Activated CD4-positive, alpha-beta T cell treated with anti-CD3 and anti-CD28 coated beads, Interleukin-10, Interleukin-2, amounts not matched to agents 100 ng/mL and 50 ng/mL, durations not matched to agents 16 hours and 8 hours (primary cell): ENCODE measurements at places on chromosomes 6 and 20.
A peak's percentile ranks its signal among the peaks of the same experiment; 100 is the strongest.

DNA sequence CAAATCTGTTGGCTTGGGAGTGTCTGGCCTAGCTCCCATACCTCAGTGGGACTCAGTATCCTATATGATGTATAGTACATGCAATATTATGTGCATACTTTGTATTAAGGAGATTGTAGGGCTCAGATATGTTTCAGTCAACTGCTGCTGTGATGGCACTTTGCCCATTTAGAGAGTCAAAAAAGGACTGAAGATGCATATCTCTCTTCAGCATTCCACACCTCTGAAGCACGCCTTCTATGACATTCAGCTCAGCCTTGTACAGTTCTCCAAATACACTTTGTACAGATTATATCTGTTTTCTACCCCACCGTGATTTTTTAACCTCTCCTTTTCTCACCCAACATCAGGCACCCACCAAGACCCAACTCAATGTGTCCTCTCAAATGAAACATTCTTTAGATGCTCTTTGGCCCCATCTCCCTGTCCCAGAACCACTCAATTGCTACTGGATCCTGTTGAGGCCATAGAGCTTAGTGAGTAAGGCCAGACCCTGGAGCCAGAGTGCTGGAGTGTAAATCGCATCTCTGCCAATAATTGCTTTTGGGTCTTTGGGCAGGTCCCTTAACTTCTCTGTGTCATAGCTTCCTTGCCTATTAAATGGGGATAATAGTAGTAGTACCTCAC, 15.6 kb downstream of the ENPP1 start:
- DNase-seq, result no peak

- DNase-seq, result no peak
These were observed 100.8 kb downstream of the MTFR2 start for GRCh38 chr6:136149311-136149710.

DNA sequence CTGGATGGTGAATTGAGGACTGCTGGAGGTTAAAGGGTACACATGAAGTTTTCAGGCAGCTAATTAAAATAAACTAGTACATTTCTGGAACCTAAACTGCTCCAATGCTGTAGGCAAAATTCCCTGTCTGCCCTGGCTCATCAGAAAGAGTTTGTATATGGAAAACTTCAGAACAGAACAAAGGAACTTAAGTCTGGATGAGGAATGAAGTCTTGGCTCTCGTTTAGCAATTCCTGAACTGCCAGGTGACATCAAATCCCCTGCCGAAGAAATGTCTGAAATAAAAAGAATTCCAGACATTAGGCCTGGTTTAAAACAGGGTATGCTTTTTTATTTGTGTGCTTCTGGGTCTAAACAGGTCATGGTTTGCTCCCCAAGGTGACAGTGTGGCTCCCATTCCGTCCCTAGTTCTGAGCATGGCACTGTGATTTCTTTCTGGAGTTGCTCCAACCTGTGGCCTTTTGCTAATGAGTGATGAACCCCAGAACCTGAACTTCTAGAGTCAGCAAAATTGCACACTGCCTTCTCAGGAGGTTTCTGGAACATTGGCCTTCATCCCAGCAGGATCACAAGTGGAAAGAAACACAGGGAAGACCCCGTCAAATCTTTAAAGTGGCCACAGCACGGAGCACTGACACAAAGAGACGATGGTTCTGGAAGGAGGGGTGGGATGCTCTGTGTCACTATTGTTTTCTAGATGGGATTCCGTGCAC, 129.4 kb upstream of the NAA20 start:
- no peak for DNase-seq

GRCh38 chr6:105514306-105514705, 111.4 kb upstream of the PREP start:
- no peak for DNase-seq

DNA sequence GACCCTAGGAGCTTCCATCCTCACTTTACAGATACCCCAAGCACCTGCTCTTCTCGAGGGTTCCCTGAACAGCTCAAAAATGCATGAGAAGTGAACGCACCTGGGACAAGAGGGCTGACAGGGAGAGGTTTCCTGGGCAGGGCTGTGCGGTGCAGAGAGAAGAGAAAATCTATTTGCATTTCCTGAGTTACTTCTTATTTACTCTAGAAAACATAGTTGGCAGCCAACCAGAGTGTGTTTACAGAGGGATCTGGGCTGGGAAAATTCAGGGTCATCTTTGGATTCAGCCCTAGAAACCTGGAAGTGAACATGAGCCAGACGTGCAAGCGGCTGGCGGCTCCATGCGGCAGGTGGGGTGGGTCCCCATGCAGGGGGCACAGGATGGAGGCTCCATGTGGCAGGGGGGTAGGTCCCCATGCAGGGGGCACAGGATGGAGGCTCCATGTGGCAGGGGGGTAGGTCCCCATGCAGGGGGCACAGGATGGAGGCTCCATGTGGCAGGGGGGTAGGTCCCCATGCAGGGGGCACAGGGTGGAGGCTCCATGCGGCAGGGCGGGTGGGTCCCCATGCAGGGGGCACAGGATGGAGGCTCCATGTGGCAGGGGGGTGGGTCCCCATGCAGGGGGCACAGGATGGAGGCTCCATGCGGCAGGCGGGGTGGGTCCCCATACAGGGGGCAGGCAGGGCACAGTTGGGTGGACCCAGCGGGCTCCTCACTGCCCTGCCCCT, 342.0 kb downstream of the TAF4 start:
- no peak for DNase-seq

DNA sequence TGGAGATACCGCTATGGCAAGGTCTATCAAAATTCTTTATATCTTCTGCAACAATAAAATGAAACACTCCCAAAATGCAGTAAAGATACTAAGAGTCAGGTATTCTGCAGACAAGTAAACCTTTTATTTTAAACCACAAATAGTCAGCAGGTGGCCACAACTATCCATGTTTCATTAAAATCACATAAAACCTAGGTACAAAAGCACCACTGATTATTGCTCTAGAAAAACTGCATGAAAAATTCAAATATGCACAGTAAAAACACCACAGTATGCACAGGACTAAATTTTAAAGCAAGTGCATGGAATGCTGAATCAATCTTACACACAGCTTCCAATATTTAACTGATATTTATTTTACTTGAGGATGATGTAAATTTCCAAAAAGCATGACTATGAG, 33.3 kb downstream of the HMGN3 start:
- DNase-seq, result no peak

DNA sequence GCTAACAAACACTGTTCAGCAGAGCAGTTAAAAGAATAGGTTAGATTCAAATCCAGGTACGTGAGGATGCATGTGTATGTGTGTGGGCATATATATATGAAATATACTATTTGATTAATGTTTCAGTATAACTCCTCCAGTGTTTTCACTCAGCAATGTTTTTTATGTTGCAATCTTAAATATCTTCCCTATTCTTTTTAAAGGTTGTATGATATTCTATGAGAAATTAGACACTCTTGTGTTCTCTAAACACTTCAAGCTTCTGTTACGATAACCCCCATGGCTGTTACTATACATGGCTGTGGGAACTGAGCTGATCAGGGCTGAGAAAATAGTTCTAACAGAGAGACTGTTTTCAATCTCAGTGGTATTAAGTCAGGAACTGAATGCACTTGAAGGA, 421.0 kb downstream of the CBLN4 start:
- no peak for DNase-seq

GRCh38 chr6:6176127-6176526, 144.3 kb downstream of the F13A1 start:
- no peak for DNase-seq

- DNase-seq, result no peak
These were observed 51.0 kb downstream of the KCNK5 start for GRCh38 chr6:39178235-39178634.

- peak; percentile 56 for DNase-seq
These were observed 428.7 kb upstream of the SOX4 start for GRCh38 chr6:21164768-21165326.

- no peak for DNase-seq
These were observed 384.3 kb downstream of the CDC5L start for GRCh38 chr6:44771647-44772415.

- no peak for DNase-seq
These were observed 393.6 kb downstream of the BTBD3 start for GRCh38 chr20:12311094-12311865.

GRCh38 chr6:42441697-42442081, 10.0 kb downstream of the TRERF1 start:
- DNase-seq, result peak; percentile 57

DNA sequence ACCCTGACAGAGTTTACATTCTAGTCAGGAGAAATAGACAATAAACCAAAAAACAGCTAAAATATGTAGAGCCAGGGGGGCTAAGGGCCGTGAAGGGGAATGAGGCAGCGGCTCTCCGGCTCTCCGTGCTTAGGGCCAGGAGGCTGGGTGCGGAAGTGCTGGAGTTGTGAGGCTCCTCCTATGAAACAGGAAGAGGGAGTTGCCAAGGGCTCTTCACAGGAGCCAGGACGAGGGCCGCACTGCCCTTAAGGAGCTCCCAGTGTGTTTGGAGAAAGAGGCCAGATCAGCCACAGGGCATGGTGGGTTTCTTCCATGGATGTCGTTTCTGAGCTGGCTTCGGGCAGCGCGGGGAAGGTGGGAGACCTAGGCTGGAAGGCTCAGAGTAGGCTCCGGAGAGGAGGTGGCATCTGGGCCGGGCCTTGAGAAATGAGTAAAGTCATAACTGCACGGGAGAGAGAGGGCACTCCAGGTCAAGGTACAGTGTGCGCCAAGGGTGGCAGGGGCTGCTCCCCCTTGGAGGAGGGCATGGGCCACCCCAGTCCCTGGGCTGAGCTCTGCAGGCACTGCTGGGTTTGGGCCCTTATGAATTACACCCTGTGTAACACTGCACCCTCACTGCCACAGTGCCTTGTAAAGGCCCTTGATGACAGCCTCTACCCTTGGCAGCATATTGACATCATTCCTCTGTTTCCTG, 20.8 kb upstream of the MLN start:
- DNase-seq, result no peak

- DNase-seq, result no peak
These were observed 114.3 kb upstream of the CD93 start for GRCh38 chr20:23200413-23200812.

DNA sequence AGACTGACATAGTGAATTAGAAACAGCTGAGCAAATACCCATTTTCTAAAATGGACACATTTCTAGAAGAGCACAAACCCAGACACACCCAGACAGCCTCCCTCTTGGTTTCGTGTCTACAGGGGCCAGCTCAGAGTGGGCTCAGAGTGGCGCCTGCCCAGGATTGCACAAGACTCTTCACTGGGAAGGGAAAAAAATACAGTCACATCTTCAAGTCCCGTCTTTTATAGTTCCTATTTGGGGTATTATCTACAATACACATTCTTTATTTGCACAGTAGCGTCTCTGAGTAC, 246.1 kb upstream of the AFDN start:
- no peak for DNase-seq

- DNase-seq, result no peak
These were observed 96.9 kb downstream of the PHACTR3 start for GRCh38 chr20:59701236-59701635.

DNA sequence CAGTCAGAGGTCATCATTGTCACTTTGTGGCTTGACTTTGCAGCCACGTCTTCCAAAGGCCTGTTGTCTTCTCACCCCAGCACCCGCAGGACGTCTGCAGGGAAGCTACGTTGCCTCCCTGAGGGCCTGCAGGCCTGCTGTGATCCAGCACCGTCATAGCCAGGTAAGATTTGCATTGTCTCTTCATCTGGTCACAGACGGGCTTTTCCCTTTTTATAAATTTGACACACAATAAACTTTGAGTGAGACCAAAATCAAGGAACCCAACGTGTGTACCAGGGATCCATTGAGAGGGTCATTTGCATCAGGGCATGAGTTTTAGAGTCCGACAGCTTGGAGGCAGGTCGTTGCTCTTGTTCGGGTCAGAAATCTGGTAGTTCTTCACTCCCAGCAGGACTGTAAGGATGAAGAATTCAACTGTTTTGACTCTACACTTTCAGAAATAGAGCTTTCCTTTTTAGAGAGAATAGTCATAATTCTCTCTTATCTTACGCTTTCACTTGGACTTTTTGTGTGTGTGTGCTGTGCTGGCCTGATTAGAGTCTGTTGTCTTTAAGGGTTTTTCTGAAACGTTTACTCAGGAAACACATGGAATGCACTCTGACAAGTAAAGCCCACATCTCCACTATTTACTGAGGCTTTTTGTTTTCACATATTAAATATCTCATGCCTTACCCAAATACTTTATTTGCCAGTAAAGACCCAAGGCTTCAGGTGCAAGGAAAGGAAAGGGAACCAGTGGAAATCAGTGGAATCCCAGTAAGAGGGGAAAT, 177.2 kb upstream of the TAB2 start:
- peak; percentile 94 for DNase-seq

- DNase-seq, result no peak
These were observed 541.6 kb upstream of the POU3F2 start for GRCh38 chr6:98292810-98293209.

DNA sequence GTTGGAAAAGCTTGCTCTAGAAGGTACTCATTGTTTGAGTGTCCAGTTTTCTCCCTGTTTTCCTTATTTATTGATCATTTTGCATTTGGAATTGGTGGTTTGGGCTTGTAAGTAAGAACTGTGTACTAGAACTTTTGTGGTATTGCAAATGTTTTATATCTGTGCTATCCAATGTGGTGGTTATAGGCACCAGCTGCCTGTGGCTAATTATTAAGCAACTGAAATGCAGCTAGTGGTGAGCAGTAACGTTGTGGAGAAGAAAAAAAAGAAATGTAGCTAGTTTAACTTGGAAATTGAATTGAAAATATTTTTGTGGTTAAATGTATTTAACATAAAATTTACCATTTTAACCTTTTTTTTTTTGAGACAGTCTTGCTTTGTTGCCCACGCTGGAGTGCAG, 50.7 kb upstream of the MAPK13 start:
- no peak for DNase-seq

DNA sequence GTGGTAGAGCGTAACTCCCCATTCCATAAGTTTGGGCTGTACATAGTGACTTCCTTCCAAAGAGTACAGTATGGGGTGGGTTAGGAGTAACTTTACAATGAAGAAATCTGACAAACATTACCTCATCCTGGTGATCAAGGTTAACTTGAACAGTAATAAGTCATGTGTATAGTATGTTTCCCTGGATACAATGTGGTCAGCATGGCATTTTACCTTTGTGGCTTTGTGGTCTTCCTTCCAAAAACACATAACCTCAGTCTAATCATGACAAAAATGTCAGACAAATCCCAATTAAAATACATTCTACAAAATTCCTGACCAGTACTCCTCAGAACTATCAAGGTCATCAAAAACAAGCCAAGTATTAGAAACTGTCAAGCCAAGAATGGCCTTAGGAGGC, 225.1 kb downstream of the UBE3D start:
- no peak for DNase-seq

- no peak for DNase-seq
These were observed 51.4 kb upstream of the NUP153 start for GRCh38 chr6:17758119-17758518.

- no peak for DNase-seq
These were observed 16.8 kb upstream of the CCN5 start for GRCh38 chr20:44698351-44698750.

DNA sequence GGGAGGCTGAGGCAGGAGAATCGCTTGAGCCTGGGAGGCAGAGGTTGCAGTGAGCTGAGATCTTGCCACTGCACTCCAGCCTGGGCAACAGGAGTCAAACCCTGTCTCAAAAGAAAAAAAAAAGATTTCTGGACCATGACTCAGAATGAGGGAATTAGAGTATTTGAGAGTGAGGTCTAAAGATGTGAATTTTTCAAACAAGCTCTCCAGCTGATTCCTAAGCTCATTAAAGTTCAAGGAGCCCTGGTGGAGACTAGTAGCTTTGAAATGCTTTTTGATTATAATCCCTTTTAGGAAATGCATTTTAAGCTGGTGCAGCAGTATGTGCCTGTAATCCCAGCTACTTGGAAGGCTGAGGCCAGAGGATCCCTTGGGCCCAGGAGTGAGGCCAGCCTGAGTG, 21.8 kb upstream of the SRF start:
- DNase-seq, result no peak

- no peak for DNase-seq
These were observed 229.3 kb downstream of the GRM1 start for GRCh38 chr6:146258206-146258605.

GRCh38 chr20:17806739-17807441, 107.1 kb downstream of the BANF2 start:
- no peak for DNase-seq
